ENCODE measurements at places on chromosomes 4 and X.

DNA sequence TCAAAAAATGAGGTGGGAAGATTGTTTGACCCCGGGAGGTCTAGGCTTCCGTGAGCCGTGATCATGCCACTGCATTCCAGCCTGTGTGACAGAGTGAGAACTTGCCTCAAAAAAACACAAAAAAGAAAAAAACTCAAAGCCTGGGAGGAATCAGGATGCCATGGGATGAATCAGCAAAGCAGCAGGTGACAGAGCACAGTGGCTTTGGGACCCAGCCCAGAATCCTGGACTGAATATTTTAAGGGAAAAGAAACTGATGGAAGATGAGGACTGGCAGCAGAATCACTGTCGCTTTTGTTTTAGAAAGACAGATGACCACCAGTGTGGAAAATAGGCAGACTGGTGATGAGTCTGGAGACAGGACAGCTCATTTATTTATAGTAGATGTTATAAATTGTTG is 16.6 kb downstream of the S100G start:
- no peak for DNase-seq

GRCh38 chrX:129323115-129323514 is 200.2 kb downstream of the SMARCA1 start:
- DNase-seq = no peak

DNA sequence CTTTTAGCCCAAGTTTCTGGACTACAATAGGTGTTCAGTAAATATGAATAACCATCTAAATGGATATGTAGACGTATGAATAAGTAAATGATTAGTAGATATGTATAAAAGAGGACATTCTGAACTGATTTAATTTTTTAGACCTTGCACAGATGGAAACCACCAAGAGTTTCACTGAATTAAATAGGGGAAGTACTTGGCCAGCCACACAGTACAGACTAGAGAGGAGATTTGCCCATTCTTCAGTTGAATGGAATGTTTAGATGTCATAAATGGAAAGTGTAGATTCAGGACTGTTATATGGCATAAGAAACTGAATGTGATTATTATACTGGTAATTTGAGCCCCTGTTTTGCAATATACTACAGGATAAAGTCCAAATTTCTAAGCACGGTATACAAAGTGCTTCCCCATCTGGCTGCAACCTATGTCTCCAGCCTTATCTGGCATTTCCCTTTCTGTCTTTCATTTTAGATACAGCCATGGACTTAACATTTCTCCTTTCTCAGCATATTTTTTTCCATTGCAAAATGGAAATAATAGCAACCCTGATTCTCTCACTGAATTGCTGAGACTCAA is 137.8 kb upstream of the HS3ST1 start:
- no peak for DNase-seq

- DNase-seq = no peak
Measured at GRCh38 chr4:38601244-38601915, 62.6 kb upstream of the KLF3 start.

- DNase-seq = no peak
Measured at GRCh38 chrX:10326578-10326977, 169.8 kb downstream of the CLCN4 start.

DNA sequence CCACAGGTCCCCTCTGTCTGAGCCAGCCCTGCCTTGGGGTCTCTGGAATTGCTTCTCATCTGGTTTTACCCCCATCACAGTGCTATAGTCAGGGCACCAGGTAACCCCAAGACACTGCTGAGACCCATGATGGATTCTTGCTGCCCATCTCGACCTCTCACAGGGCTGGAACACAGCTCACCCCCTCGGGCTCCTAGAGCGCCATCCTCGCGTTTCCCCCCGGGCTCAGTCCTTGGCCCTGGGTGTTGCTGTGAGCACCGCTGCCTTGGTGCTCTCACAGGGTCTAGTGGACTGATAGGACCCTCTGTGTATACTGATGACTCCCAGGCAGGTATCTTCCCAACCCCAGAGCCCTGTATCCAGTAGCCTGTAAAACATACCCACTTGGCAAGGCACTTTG is 8.8 kb downstream of the MAEA start:
- no peak for DNase-seq

DNA sequence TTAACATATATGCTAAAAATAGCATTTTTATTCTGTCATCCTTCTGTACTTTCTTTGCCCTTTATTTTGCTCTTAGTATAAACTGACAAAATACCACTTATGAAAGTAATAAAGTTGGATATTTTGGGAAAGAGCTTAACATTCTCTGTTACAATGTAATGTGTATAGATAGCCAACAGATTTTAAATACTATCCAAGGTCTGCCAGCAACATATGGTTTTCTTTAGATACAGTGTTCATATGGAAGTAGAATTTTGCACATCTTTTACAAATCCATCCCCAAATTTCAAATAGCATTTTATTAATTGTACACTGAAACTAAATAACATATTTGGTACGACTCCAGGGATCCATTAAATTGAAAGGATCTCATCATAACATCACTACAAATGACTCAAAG is 268.6 kb upstream of the PCDH18 start:
- no peak for DNase-seq

DNA sequence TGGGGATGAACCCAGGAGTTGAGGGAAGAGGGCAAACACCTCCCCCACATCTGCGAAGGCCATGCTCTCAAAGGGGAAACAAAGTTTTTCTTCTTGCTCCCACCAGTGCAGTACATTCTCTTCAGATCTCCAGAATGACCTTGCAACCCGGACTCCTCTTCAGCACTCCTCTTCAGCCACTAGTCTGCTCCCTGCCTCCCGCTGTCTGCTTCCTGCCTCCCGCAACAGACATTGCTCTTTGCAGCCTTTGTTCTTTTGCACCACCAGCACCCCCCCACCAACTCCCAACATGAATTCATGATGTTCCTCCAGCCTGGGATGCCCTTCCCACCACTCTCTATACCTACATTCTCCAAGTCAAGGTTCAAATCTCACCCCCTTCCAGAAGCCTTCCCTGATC is 32.1 kb downstream of the UTP14A start:
- DNase-seq = no peak

DNA sequence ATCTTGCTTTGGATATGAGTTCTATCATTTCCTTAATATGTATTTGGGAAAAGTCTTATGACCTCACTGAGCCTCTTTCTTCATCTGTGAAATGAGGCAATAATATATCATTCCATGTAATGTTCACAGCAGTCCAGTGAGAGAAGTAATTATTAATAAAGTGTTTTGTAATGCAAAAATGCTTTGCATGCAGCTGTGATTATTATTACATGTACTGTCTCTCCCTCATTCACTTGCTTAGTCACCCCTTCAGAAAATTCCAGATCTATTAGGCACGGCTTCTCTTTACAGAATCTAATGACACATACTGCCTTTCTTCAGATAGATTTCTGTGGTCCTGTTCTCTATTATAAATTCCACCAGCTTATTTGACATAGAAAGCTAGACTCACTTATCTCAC is 53.5 kb upstream of the FGF13 start:
- DNase-seq = no peak

GRCh38 chr4:15012017-15012788 is 9.9 kb downstream of the CPEB2 start:
- DNase-seq = no peak

DNA sequence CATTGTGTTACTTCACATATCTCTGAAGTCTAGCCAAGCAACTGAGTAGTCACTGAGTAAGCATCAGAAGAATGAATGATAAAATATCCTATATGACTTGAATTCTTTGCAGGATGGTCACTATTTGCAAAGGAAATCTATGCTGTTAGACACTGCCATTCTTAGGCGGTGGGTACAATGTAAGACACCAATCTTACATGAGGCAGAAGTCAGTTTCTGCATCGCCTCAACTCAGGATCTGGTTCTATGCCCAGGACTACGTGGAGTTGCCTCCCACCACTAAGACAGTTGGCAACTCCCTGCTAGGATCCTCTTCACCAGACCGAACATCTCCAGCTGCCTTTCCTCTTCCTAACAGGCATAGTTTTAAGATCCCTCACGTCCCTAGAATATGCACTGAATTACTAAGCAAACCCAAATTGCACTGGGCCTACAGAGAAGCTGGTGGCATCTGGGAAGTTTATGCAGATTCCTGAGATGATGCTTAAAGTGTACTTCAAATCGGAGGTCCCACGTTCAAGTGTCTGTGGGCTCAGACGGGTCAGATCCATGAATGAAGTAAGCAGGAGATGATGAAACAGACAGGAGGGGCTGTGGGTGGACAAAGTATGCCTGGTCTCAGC is 45.6 kb downstream of the SEL1L3 start:
- DNase-seq = no peak

DNA sequence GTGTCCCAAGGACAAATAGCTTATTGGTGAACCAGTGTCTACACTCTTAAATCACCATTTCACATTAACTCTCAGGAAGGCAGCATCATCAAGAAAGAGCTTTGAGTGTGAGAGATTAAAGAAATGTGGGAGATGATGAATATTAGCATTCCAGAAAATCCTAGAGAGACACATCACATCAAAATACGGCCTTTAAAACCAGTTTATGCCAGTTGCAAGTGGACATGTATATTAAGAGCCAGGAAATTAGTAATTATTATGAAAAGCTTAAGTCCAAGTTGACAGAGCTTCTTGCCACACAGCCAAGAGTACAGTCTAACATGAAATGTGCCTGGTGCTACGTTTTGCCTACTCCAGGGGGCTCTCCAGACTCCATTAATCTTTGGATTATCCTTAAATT is 503.0 kb upstream of the BOD1L1 start:
- no peak for DNase-seq

GRCh38 chrX:123173833-123174232 is 10.2 kb upstream of the GRIA3 start:
- no peak for DNase-seq

DNA sequence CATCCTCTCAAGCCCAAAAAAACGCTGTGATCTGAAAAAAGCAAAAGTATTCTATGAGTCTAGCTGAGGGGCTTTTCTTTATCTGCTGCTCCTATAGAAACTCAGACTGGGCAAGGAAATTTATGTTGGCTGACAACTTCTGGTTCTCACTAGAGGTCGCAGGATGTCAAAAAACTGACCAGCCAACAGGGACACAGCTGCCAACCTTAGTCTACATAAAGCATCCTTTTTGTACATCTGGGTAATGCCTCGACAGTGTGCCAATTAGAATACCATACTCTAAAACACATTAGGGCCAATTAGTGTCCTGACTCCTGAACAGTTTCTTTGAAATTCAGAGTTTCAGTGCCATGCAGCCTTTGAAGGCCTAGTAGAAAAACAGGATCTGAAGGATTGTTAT is 8.8 kb upstream of the TLL1 start:
- no peak for DNase-seq

DNA sequence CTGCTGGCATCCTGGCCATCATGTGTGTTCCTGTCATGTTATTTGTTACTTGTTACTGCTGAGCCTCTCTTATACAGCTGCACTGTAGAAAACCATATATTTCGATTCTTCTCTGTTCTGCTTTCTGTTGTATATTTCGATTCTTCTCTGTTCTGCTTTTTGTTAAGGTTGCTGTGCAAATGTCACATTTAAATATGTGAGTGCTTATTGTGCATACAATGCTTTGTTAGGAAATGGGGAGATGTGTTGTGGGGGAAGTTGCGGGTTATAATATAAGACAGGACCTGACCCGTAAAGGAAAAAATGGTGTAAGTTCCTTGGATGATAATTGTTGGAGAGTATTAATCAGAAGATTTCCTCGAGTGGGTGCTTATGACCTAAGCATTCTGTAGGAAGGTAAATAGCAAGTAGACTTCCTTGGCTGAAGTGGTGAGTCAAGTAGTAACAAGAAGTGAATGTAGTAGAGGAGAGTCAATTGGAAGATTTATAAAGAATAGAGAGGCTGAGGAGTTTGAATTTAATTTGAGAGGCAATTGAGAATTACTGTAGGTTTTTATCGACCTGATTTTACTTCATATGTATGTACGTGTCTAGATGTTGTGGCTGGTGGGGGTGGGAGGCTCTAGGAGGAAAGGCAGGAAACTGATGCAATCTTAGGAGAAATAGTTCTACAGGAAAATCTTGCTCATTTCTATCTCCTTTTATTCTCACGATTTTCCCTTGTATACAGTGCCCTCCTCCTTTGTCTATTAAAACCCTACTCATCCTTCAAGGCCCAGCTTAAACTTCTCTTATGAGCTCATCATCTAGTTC is 8.5 kb downstream of the OGT start:
- no peak for DNase-seq

- DNase-seq = no peak
Measured at GRCh38 chr4:103010804-103011203, 8.7 kb downstream of the SLC9B1 start.

GRCh38 chrX:133516686-133517085 is 101.4 kb upstream of the GPC4 start:
- DNase-seq = no peak

DNA sequence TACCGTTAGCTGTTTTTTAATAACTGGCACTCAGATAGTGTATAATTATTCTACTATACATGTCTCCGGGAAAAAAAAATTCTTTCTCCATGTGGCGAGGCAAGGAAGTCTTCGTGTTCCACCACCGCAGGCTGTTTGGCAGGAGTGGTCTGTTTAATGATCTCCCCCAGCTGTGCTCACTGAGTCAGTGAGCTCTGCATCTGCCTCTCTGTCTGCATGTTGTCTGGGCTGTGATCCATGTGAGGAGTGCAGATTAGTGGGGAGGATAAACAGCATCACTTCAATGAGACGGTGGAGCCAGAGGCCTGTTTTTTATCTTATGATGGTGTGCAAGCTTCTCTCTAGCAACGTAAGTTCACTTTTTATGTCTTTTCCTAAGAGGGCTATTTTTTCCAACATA is 69.8 kb downstream of the RPS3A start:
- DNase-seq = no peak

GRCh38 chr4:36772154-36772516 is 472.4 kb upstream of the NWD2 start:
- DNase-seq = no peak

DNA sequence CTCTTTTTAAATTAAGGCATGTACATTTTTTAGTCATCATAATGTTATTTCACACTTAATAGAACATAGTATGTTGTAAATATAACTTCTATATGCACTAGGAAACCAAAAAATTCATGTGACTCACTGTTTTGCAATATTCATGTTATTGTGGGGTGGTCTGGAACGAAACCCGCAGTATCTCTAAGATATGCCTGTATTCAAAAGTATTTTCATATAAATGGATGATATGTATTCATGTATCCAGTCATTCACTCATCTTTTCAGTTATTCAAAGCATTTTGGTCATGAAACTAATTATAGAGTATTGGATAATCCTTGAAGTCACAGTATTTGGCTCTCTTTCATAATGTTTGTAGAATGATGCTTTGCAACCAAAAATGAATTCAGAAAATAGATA is 168.1 kb downstream of the HS6ST2 start:
- no peak for DNase-seq

DNA sequence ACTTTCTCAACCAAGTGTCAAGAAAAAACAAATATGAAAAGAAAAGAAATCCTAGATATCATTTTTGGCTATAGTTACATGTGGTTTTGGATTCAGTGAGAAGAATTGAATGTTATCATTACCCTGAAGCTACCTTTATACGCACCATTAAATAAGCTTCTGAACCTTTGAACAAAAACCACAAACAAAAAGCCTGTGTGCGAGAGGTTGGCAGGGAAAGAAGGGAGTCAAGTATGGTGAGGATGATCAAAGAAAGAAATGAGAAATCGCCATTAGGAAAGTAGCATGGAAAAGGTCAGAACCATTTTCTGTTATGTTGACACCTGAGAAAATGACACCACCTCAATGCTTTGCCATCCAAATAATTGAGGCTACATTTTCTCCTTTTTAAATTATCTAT is 1.2 kb upstream of the SLC7A11 start:
- no peak for DNase-seq

GRCh38 chrX:53318766-53319353 is 37.5 kb upstream of the IQSEC2 start:
- DNase-seq = no peak

All from stimulated activated CD8-positive, alpha-beta memory T cell treated with anti-CD3 and anti-CD28 coated beads, Interleukin-4, amount 100 ng/mL, for 1 hour (primary cell).